ENCODE measurements at places on chromosomes 3 and 15. TPM values are rescaled to one million over a fixed set of nuclear protein-coding genes. Genes with fewer than 3 reads are reported as not detected.
A peak's percentile ranks its signal among the peaks of the same experiment; 100 is the strongest.

GRCh38 chr3:114644367-114644766 lies 350.5 kb downstream of the TIGIT start:
- no peak overlapping the region for H3K27ac ChIP-seq
- no peak for DNase-seq

DNA sequence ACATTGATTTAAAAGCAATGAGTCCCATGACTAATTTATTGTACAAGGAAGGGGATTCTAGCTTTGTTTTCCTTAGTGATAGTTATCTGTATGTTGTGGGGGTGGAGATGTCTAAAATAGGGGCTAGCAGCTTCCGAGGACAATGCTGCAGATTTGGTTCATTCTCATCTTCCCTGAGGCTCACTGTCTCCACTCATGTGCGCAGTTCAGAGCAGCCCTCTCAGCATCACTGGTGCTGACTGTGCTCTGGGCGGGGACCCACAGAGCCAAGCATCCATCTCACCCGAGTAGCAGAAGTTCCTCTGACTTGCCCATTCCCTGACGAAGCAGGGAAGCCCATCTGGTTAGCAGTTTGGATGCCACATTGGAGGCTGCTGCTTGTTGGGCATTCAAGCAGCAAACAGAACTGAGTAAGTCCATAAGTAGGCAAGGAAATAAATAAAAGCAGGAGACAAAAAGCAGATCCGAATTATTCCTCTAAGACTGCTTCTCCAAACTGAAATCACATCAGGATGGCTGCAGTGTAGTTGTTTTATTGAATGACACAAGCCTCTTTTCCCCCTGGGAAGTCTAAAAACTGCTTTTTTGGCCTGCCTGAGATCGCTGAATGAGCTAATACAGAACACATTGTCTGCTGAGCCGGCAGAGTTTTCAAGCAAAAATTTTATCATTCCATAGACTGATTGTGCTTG lies 27.5 kb downstream of the RARB start:
- H3K27me3 ChIP-seq, result peaks cover 3% of the 10 kb centered on the region
- H3K36me3 ChIP-seq, result no peaks in the 10 kb centered on the region
- DNase-seq, result no peak

GRCh38 chr3:186432189-186432588 lies 70.2 kb upstream of the DGKG start:
- H3K4me1 ChIP-seq, result no peaks in the 10 kb centered on the region
- no peaks in the 10 kb centered on the region for H3K36me3 ChIP-seq
- no peak overlapping the region for H3K27ac ChIP-seq
- no peak for DNase-seq
- no peak overlapping the region for H3K4me3 ChIP-seq
- peaks cover 3% of the 10 kb centered on the region for H3K27me3 ChIP-seq

The FBXL22 gene
- total RNA-seq, result 0.78 TPM

The DAG1 gene
- 17.0 TPM for total RNA-seq

The CNTN4 gene
- total RNA-seq, result not detected

- no peak overlapping the region for H3K27ac ChIP-seq
- H3K36me3 ChIP-seq, result no peaks in the 10 kb centered on the region
- no peak overlapping the region for H3K4me3 ChIP-seq
- H3K27me3 ChIP-seq, result no peaks in the 10 kb centered on the region
- no peak for DNase-seq
Observed at GRCh38 chr3:55538158-55538557, 51.1 kb upstream of the WNT5A start.

The ACOX2 gene
- not detected for total RNA-seq

- H3K36me3 ChIP-seq, result peaks cover 17% of the 10 kb centered on the region
- H3K27ac ChIP-seq, result no peak overlapping the region
- DNase-seq, result no peak
- no peak overlapping the region for H3K4me3 ChIP-seq
- H3K4me1 ChIP-seq, result peaks cover 6% of the 10 kb centered on the region
Observed at GRCh38 chr3:43707998-43708397, 17.3 kb downstream of the ABHD5 start.

- no peaks in the 10 kb centered on the region for H3K27me3 ChIP-seq
- DNase-seq, result no peak
- peaks cover 40% of the 10 kb centered on the region for H3K4me1 ChIP-seq
Observed at GRCh38 chr15:68781766-68782588, 38.7 kb downstream of the ANP32A start.

DNA sequence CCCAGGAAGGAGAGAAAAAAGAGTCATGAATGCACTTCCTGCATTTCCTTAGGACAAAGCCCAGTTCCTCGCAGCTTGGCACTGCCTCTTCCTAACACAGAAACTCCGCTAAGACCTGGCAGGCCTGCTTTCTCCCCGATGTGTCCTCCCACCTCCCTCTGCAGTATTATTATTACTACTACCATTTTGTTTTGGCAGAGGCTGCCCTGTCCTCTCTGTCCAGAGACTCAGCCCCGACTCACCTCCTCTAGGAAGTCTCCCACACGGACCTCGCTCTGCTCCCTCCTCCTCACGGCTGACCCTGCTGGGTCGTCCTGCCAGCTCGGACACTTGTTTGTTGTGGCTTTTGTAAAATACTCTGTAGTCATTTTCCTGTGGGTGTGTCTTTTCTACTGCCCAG lies 107.2 kb upstream of the HACD2 start:
- no peaks in the 10 kb centered on the region for H3K27me3 ChIP-seq
- no peak overlapping the region for H3K27ac ChIP-seq
- H3K4me1 ChIP-seq, result no peaks in the 10 kb centered on the region

The ACVR2B gene
- total RNA-seq, result 10.3 TPM

DNA sequence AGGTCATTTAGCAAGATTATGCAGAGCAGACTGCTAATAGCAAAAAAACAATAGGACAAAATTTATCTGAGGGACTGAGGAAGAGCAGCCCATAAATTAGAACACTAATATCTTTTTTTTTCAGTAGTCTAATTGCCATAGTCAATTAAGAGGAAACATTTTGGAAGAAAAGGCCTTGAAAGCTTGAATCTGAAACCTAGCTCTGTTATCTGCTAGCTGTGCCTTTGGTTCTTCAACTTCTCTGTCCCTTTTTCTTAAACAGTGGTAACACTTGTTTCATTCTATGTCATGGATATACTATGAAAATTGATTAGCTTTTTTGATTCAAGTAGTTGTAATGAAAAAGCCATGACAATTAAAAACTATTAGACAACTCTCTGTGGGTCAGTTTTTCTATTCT lies 1.7 kb downstream of the ATR start:
- peaks cover 38% of the 10 kb centered on the region for H3K4me1 ChIP-seq
- peak overlapping the region; percentile 99 for H3K4me3 ChIP-seq
- peaks cover 15% of the 10 kb centered on the region for H3K36me3 ChIP-seq
- DNase-seq, result no peak
- no peaks in the 10 kb centered on the region for H3K27me3 ChIP-seq

GRCh38 chr3:16506884-16507577 lies 6.5 kb downstream of the RFTN1 start:
- no peak for DNase-seq
- peaks cover 72% of the 10 kb centered on the region for H3K36me3 ChIP-seq
- peaks cover 74% of the 10 kb centered on the region for H3K4me1 ChIP-seq

The ELL3 gene
- total RNA-seq, result 1.3 TPM

DNA sequence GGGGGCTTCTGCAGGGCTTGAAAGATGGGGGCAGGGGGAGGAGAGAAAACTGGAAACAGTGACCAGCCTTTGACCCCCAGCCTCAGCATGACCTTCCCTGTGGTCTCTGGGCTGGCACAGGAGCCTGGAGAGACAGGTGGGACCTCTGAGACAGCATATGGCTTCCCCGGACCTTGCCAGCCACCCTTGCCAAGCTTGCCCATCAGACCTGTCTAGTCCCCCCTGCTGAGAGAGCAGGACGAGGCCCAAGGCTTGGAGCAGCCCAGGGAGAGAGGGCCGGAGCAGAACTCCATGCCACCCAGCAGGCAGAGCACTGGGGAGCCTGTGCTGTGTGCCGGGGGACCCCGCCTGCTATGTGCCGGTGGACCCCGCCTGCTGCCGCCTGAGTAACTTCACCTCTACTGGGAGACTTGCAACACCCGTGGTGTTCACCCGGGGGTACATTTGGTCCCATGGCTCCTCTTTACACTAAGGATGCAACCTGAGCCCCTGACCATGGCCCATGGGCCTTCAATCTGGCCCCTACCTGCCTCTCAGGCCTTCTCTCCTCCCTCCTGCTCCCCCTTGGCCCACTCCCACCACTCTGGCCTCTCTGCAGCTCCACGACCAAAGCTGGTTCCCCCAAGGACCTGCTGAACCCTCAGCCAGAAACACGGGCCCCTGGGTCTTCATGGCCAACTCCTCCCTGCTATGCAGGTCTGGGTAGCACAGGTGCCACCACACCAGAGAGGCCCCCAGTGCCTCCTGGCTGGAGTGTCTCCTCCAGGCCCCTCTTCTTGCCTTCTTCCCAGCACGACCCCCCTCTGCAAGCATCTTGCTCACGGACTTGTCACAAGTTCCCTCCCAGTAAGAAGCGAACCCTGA lies 21.1 kb upstream of the SLC41A3 start:
- H3K27ac ChIP-seq, result no peak overlapping the region
- no peaks in the 10 kb centered on the region for H3K4me1 ChIP-seq
- no peak overlapping the region for H3K4me3 ChIP-seq
- no peaks in the 10 kb centered on the region for H3K27me3 ChIP-seq

DNA sequence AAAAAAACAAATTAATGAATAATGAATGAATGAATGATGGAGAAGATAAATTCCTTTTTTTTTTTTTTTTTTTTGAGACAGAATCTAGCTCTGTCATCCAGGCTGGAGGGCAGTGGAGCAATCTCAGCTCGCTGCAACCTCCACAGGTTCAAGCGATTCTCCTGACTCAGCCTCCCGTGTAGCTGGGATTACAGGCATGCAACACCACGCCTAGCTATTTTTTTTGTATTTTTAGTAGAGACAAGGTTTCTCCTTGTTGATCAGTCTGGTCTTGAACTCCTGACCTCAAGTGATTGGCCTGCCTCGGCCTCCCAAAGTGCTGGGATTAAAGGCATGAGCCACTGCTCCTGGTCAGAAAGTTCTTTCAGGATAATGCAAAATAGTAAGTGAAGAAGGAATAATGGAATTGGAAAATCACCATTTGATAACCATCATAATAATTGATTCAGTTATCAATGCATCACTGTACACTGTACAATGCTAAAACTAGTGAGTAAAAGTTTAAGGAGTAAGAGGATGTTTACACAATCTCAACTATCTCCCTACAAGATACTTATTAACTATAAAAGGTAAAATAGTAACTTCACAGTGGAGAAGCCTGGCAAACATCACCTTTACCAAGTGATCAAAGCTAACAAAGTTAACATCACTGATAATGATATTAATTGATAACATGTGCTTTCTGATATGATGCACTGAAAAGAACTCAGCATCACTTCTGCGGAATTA lies 12.3 kb upstream of the INO80 start:
- H3K4me1 ChIP-seq, result peaks cover 4% of the 10 kb centered on the region
- DNase-seq, result no peak
- peaks cover 34% of the 10 kb centered on the region for H3K27me3 ChIP-seq
- no peaks in the 10 kb centered on the region for H3K36me3 ChIP-seq
- H3K27ac ChIP-seq, result no peak overlapping the region
- no peak overlapping the region for H3K4me3 ChIP-seq

The CNTN3 gene
- total RNA-seq, result not detected

DNA sequence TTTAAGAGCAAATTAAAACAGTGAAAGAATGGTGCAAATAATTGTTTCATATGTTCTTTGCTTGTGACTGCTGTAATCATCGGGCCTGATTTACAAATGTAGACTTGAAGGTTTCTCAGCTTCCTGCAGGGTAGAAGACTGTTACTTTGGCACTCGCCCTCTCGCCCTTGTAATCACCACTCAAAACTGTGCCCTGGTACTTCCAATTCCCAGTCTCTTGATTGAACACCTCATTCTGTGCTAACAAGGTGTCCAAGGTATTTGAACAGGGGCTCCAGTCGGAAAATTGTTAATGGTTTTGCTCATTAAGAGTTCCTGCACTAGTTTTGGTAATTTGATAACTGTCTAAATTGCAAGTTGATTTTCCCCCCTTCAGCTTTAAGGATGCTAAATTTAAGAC lies 209.5 kb downstream of the ZIC1 start:
- H3K27me3 ChIP-seq, result no peaks in the 10 kb centered on the region
- no peaks in the 10 kb centered on the region for H3K36me3 ChIP-seq
- DNase-seq, result no peak
- H3K4me3 ChIP-seq, result no peak overlapping the region
- H3K4me1 ChIP-seq, result no peaks in the 10 kb centered on the region

The C3orf80 gene
- 0.25 TPM for total RNA-seq

- H3K36me3 ChIP-seq, result no peaks in the 10 kb centered on the region
- H3K27ac ChIP-seq, result no peak overlapping the region
- no peaks in the 10 kb centered on the region for H3K4me1 ChIP-seq
- no peaks in the 10 kb centered on the region for H3K27me3 ChIP-seq
Observed at GRCh38 chr3:127990461-127990860, 61.8 kb upstream of the SEC61A1 start.

DNA sequence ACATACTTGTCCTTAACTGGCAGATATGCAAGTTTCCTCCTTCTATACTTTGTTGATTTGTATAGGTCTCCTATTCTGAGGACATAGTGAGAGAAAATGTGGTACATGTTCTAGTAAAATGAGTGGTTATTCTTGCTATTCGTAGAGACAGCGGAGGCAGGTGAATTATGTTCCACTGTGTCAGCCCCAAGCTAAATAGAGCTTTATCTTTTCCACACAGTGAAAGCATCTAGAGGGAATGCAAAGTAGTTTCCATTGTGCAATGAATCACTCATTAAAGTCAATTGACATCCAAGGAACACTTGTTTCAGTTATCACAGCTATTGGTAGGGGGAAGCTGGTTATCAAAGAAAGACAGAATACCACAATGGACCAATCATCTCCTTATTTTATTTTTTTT lies 262.4 kb downstream of the NLGN1 start:
- no peaks in the 10 kb centered on the region for H3K27me3 ChIP-seq
- H3K36me3 ChIP-seq, result no peaks in the 10 kb centered on the region
- H3K27ac ChIP-seq, result no peak overlapping the region

DNA sequence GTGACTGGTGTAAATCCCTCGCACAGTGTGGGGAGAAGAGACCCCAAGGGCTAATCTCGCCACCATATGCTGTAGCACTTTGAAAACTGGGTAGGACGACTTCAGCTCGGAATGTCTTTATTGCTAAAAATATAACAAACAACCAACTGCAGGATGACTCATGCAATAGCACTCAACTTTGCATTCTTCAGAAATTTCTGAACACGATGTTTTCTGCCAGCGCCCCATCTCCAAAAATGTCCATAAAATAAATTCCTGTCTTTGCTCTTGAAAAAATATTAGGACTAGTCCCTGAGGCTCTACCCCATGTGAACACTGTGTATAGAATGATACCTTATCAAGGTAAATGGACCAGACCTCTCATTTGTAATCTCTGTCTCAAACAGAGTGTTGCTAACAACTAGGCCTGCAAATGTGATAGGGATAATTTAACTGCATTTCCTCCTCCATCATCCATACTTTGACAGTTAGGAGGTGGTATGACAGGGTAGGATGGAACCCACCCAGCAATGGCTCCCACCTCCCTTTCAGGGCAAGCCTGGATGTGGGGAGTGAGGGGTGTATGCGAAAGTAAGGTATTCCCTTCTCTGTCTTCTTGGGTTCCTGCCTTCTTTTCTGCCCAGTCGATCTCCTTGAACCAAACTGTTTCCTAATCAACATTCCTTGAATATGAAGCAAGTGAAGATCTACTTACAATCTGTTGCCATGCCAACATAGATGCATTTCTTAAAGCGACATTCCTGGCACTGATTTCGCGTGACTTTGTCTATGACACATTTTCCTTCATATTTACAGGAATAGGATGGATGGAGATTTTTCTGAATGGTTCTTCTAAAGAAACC lies 201.1 kb downstream of the NR1D2 start:
- no peak overlapping the region for H3K4me3 ChIP-seq
- no peak for DNase-seq
- no peaks in the 10 kb centered on the region for H3K36me3 ChIP-seq
- H3K27ac ChIP-seq, result no peak overlapping the region

GRCh38 chr3:32606960-32607359 lies 36.3 kb upstream of the DYNC1LI1 start:
- no peaks in the 10 kb centered on the region for H3K4me1 ChIP-seq
- no peak overlapping the region for H3K27ac ChIP-seq
- H3K4me3 ChIP-seq, result no peak overlapping the region
- no peak for DNase-seq
- H3K27me3 ChIP-seq, result peaks cover 8% of the 10 kb centered on the region
